Small intestine (tissue), 16 donors: ENCODE measurements at places on chromosomes 13 and 19.

GRCh38 chr19:1291761-1292418, 6.2 kb downstream of the EFNA2 start:
- peak; percentile 79 for DNase-seq

- DNase-seq: no peak
Measured at GRCh38 chr13:78649997-78650716, 8.8 kb downstream of the OBI1 start.

DNA sequence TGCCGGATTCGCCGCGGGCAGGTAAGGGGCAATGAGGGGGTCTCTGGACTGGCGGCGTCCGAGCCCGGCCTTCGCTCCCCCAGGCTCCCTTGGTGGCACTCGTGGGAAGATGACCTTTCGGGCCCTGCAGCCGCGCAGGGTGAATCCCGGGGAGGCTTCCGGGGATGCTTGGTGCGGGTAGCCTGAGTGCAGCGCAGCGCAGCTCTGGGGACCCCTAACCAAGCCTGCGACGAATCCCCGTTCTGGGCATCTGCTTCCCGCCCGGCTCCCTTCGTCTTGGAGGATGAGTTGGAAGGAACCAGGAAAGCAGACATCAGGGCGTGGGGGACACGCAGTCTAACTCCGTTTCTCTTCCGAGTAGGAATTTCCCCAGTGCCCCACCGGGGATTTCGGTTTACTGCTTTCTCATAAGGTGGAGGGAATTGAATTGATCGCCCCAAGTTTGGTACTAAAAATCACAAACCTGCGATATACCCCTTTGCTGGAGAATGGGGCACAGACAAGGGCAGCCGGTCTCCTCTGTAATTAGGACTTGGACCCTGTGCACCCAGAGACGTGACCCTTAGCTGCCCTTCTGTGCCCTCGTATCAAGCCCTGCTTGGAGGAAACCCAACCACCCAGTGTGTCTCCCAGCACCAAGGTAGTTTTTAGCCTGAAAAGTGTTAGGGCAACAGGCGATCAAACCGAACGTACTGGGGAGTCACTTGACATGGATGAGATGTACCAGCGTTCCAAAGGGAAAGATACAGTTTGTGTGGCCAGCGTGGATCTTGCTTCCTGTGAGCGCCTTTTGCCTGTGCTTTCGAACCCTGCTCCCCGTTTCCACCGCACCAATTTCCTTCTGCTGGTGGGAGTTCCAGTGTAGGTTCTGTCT, 1.0 kb downstream of the GPC5 start:
- DNase-seq: peak; percentile 12

GRCh38 chr13:64709079-64709478, 2521.1 kb downstream of the PCDH9 start:
- no peak for DNase-seq

GRCh38 chr13:93116809-93117208, 109.8 kb upstream of the GPC6 start:
- peak; percentile 2 for DNase-seq

- DNase-seq: no peak
Measured at GRCh38 chr13:47226516-47226915, 329.7 kb upstream of the HTR2A start.
